ENCODE measurements at places on chromosomes 4 and X.

GRCh38 chr4:67522851-67523671 is 22.2 kb downstream of the CENPC start:
- no peak for DNase-seq

GRCh38 chr4:41418444-41418843 is 119.5 kb upstream of the LIMCH1 start:
- DNase-seq, result no peak

- peak; percentile 58 for DNase-seq
Observed at GRCh38 chr4:52659001-52659721, at the start of gene USP46. Gene USP46, minus strand, starts transcription at chr4:52659301. Its CDS starts 151 bp downstream, at chr4:52659150.

- no peak for DNase-seq
Observed at GRCh38 chrX:9318213-9318612, 146.6 kb upstream of the TBL1X start.

DNA sequence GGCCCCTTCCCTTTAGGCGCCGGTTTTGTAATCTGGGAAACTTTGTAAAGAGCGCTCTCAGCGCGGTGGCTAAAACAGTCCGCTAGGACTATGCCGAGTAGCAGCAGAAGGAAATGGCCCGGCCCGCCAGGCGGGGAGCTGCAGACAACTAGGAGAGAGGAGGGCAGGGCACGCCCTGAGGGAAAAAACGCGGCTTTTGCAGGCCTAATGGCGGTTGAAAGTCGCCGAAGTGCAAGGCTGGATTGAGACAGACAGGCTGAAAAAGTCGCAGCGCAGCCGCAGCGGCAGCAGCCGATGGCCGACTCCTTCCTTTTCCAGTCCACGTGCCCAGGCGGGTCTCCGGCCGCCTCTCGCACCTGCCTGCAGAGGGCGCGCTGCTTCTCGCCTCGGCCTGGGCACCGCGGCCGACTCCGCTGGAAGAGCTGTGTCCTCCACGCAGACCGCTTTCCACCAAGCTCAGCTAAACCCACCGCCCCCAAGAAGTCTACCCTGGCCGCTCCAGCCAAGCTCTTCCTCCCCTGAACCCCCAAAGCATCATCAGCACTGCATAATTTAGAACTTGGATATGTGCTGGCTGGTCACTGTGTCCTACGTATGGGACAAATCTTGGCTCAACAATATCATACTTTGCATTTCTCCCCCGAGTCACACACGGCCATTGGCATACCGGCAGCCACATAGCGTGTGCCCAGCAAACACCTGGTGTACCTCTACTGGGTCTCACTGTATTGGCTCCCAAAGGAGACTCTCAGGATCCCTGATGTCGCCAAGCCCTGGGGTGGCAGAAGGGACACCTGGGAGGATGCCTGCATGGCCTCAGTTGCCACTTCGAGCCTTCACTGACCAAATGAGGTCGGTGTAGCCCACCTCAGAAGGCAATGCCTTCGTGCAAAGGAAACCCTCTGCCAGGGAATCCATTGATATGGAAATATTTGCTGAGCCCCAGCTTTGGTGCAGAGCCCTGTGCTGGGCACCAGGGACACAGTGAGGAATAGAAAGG is 14.5 kb downstream of the SLC25A5 start:
- peak; percentile 54 for DNase-seq

DNA sequence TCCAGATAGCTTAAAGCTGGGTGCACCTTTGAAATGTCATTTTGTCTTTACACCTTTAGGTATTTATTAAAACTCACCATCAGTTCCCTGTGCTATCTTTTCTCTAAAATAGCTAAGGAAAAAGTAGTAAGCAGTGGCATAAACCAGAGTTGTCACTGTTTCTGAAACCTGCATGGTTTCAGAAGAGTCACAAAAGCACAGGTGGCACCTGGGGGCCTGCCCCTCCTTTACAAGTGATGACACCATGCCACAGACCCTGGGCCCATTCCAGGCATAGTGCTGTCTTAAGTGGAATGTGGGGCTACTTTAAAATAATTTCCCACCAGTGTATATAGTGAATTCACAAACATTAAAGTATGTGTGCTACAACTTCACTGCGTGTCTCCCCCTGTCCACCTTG is 47.8 kb downstream of the DCUN1D4 start:
- no peak for DNase-seq

DNA sequence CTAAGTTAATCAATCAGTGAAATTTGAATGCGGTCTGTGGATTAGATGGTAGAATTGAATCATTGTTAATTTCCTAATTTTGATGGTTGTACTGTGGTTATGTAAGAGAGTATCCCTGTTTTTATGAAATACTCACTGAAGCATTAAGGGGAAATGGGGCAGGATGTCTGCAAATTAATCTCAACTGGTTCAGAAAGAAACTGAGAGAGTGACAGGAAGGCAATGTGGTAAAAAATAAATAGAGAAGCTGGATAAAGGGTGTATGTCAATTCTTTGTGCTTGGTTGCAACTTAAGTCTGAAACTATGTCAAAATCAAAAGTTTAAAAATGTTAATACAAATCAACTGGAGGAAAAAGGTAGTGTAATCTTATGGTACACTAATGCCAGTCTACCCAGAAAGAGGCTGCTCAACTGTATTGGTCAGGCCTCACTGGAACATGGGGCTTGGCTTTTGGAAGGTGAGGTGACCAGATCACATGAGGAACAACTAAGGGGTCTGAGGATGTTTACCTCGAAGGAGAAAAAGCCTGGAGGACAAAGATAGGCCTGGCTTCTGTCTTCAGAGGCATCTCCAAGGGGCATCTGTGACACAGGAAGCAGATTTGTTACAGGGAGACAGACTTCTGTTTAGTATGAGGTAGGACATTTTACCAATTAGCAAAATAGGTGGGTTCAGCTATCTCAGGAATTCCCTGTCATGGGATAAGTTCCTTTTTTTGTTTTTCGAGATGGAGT is 83.1 kb downstream of the DLG3 start:
- DNase-seq, result no peak

- DNase-seq, result no peak
Observed at GRCh38 chr4:48031802-48032525, 15.4 kb downstream of the NIPAL1 start.

- no peak for DNase-seq
Observed at GRCh38 chrX:13223868-13224567, 95.8 kb downstream of the ATXN3L start.

DNA sequence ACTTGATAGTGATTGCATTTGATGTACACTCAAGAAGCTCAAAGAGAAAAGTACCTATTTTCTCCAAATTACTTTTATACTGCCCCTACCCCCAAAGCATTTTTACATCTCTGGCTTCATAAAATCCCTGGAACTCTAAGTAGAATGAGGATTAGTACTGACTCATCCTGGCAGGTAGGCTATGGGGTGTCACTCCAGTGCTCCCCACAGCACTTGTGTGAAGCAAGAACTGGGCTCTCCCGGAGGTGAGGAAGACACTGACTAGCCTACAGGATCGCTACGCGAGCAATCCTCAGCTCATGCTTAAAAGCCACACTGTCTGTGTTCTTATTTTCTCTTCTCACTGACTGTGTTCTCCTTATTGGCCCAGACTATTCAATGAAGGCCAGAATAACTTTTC is 90.4 kb upstream of the NDP start:
- DNase-seq, result no peak

GRCh38 chr4:161540265-161540664 is 623.5 kb downstream of the FSTL5 start:
- DNase-seq, result no peak

DNA sequence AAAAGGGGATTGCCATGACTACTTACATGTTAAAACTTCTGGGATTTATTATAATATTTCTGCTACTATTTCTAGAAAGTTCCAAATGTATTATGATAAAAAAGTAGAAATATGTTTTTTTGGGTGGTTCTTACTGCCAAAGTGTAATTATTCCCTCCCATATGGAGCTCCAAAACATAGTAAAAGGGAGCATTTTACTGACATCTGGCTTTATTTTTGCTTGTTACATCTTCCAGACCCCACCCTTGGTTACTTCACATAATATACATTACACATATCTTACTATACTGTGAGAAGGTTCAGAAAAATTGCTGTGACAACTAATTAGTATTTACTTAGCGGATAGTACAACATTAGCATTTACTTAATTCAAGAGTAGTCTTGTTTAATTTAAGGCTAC is 205.1 kb upstream of the TLL1 start:
- DNase-seq, result no peak

DNA sequence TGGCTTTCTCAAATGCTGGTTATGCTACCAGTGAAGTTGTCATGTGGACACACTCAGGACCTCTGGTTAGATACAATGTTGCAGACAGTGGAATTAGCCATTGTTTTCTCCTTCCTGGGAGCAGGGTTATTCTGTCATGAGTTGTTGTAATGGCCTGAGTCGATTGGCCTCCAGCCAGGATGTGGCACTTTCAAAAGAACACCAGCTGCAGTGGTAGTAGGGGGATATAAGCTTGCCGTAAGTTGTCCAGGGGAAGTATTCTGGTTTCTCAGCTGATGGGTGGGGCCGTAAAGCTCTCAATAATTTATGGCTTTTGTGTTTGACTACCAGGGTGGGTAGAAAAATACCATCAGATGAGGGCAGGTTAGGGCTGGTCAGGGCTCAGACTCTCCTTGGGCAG is 697.5 kb upstream of the GNPDA2 start:
- no peak for DNase-seq

DNA sequence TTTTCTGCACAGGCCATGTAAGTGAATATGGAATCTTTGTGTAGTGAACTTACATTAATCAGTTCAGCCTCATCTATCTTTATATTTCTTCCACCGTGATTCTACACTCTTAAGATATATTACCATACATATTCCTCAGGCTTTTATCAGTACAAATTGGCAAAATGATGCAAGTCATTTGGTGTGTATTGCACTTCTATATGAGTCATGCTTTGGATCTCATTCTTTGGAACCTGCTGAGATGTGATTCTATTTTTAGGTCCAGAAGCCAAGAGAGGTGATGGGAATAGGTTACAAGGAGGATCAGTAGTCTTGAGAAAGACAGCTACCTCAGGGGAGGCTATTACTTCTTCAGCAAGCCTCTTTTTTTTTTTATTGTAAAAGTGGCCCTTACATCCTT is 204.4 kb downstream of the ZNF330 start:
- DNase-seq, result no peak

- no peak for DNase-seq
Observed at GRCh38 chrX:132071254-132071653, 48.2 kb downstream of the STK26 start.

- DNase-seq, result no peak
Observed at GRCh38 chr4:183831026-183831446, 74.1 kb upstream of the STOX2 start.

DNA sequence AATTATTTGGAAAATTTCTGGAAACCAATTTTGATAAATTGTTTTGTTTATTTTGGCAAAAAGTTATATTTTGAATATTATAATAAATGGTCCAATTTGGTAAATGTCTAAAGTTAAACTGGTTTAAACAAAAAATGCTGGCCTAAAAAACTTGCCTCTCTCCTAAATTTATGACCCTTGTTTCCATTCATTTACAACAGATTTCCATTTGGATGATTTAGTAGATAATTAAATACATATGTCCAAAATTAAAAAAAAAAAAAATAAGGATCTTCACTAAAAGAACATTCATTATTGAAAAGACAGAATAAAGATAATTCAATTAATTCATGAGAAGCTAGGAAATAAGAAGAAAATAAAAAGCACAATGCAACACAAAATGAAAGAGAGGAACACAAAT is 449.5 kb downstream of the SPRY1 start:
- no peak for DNase-seq

DNA sequence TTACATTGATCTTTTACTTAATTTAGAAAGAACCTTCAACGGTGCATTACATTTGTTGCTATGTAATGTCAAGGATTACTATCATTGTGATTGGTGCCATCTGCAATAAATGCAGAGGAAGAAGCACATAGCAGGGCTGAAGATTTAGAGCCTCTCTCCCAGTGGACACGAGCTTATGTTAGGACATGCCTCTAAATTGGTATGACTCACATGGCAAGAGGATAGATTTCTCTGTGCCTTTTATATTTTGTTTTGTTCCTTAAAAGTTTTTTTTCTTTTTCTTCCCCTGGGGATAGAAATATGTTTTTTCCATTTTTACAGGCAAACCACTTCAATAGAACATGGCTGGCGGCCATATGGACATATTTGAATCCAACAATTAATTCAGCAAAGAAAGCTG is 205.0 kb upstream of the HAND2 start:
- no peak for DNase-seq

DNA sequence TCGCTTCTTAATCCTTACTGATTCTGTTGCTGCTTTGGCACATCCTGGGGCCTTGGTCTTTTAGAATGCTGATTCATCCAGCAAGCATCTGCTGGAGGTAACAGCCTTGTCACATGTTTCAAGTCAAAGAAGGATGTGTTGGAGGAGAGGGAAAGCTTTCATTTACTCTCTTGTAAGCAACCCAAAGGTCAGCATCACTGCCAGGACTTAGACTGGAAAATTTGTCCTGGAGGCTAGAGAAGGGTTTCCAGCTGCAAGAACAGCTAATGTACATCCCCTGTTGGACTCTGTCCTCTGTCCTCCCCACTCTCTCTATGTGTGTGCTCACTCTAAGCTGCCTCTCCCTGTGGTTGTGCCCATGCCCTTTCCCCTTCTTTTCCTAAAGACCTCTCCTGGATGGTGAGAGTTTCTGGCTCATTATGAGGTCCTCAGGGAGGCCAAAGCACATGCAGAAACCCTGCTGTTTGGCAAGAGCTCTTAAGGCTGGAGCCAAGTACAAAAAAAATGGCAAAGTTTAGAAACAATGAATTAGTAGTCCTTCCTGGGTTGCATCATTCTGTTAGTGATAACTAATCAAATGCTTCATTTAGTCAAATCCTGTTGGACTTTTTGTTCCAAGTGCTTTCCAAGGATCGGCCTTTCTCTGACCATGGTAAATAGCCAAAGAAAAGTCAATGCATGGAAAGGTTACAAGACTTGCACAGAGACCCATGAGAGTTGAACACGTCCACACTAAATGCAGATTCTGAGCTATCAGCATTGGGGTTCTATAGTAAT is 13.4 kb upstream of the SRPX start:
- DNase-seq, result no peak

DNA sequence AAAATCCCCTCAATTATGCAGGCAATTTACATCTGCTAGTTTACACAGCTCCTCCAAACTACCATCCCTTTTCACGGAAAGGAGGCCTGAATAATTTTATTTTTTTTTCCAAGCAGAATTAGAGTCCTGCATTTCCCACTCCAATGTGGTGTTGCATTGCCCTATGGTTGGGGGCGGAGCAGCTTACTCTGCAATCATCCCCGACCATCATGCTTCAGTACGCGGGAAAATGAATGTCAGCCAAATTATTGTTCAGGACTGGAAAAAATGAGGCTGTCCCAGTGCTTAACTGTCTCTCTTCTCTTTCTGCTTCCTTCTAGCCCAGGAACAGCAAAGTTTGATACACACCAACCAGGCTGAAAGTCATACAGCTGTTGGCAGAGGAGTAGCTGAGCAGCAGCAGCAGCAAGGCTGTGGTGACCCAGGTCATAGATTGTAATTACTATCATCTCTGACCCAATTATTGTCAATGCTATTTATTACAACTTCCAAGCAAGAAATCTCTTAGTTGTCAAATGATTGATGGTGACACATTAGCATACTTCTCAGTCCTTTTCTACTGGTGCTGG is 28.3 kb downstream of the MMRN1 start:
- no peak for DNase-seq

- DNase-seq, result no peak
Observed at GRCh38 chr4:123505095-123506010, 108.8 kb downstream of the SPRY1 start.
